Stimulated activated CD4-positive, alpha-beta T cell treated with anti-CD3 and anti-CD28 coated beads, Interleukin-15, amount 100 ng/mL, for 1 hour (primary cell): ENCODE measurements at places on chromosomes 4 and X.

- DNase-seq = no peak
Measured at GRCh38 chr4:83449009-83449408, 6.6 kb downstream of the HELQ start.

DNA sequence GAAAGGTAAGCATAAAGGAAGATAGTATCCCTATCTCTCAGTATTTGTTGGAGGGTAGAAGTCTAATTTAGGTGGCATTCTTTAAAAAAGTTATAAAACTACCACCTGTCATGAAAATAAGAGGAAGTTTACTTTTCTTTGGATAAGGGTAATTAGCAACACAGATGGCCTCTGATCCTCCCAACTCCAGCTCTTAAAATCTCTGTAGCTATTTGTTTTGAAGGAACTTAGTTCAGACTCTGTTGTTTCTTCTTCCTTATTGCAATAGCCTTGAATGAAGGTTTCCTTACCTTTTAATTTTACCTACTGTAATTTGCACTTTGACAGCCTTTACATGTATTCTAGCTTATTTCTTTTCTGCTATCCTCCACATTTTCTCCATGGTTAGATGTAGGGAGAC, 1261.3 kb downstream of the RAPGEF2 start:
- no peak for DNase-seq

- no peak for DNase-seq
Measured at GRCh38 chr4:153083447-153083947, 120.7 kb upstream of the TRIM2 start.

DNA sequence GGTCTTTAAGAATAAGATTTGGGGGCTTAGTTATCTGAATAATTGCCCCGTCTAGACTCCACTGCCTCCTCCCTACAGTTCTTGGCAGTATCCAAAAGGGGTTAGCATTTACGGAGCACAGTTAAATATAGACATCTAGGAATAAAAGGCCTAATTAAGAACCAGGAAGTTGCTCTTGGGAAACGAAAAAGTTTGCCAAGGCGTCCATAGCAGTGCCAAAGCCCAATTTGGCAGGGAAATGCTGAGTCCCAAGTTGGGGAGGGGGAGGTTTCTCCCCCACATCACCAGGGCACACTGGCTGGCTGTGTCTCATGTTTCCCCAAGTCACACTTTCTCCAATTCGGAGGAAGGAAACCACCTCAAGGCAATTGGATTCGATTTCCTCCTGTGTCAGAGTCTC, 338.7 kb downstream of the FBXW7 start:
- no peak for DNase-seq

DNA sequence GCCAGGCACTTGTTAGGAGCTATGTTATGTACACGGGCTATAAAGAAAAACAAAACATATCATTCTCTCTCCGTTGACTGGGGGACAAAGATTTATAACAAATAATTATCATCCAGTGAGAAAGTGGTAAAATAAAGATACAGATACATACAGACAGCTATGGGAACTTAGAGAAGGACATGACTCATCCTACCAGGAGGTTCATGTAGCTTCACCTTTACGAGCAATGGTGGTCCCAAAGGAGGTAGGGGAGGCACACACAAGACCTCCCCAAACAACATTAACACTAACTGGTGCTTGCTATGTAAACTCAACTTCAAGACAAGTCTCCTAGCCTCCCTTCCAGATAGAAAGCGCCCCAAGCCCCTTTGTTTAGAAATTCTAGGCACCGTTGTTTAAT, 8.9 kb downstream of the AMBN start:
- DNase-seq = no peak

DNA sequence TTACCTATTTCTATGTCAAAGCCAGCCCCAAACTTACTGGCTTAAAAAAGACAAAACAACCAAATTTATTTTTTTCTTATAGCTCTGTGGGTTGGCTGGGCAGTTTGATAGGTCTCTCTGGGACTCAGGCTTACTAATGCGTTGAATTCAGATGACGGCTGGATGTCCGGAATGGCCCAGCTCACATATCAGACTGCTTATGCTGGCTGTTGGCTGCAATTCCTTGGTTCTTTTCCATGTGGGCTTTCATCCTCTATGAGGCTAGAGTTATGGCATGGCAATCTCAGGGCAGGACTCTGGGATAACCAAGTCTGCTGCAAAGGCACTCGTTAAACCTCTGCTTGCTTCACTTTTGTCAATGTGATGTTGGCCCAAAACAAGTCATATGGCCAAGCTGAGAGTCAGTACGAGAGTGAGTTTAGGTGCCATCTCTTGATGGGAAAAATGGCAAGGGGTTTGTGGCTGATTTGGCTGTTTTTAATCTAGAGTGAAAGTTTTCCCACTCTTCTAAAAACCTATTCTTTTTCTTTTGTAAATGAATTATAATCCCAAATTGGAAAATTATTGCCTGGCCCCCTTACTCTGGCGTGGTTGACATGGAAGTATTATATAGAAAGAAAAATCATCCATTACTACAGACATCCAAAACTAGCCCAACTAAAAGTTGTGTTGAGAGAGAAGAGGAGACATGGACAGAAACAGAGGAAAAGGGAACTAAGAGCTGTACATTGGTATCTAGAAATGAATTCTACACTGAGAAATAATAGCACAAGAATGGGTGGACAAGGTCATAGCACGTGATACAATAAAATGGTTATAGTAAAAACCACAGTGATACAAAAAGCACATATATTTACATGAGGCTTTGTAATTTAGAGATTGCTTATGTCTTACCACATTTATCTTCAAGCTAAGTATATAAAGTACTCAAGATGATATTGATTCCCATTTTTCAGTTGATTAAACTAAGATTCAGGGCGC, 6.6 kb downstream of the PRIMPOL start:
- no peak for DNase-seq

- no peak for DNase-seq
Measured at GRCh38 chr4:78661086-78661690, 109.6 kb downstream of the ANXA3 start.

DNA sequence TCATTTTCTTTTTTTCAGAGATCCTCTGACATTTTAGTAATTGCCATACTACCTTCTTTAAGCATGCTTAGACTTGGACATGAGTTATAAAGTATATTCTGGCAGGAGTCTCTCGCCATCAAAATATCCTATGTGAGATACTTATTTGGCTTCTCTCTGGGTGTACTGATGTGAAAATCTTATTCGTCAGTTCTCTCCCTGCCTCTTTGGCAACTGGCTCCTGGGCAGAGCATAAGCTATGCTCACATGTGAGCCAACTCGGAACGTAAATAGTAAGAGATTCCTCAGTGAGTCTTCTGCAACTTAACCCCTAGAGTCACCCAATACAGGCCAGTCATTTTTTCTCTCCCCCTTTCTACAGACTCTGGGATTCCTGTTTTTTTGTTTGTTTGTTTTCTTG, 91.6 kb downstream of the MAGEB17 start:
- DNase-seq = no peak

GRCh38 chr4:84258905-84259830, 239.9 kb downstream of the NKX6-1 start:
- DNase-seq = no peak

- no peak for DNase-seq
Measured at GRCh38 chrX:150856101-150856500, 42.4 kb downstream of the CD99L2 start.

DNA sequence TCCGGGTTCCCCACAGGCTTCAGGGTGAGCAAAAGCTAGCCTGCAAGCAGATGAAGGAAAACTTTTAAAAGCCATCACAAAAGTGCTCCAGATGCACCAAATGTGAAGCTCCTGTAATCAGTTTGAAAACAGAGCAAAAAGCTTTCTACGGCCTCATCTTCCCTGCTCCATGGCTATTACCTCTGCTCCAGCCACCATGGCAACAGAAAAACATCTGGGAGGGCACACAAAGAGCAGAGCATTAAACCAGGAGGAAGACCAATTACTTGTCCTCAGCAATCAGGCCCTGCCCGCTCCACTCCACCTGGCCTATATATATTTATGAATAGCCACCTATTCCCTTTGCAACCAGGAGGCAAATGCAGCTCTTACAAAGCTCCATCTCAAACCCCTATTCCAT, 33.6 kb downstream of the TMEM154 start:
- DNase-seq = no peak

DNA sequence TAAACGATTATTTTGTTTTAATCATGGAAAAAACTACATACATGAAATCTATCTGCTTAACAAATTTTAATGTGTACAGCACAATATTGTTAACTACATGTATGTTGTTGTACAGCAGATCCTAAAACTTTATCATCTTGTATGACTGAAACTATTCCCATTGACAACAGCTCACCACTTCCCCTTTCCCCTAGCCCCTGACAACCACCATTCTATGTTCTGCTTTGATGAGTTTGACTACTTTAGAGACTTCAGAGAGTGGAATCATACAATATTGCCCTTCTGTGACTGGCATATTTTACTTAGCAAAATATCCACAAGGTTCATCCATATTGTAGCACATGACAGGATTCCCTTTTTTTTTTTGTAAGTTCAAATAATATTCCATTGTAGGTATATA, 185.9 kb downstream of the CFAP299 start:
- DNase-seq = no peak

DNA sequence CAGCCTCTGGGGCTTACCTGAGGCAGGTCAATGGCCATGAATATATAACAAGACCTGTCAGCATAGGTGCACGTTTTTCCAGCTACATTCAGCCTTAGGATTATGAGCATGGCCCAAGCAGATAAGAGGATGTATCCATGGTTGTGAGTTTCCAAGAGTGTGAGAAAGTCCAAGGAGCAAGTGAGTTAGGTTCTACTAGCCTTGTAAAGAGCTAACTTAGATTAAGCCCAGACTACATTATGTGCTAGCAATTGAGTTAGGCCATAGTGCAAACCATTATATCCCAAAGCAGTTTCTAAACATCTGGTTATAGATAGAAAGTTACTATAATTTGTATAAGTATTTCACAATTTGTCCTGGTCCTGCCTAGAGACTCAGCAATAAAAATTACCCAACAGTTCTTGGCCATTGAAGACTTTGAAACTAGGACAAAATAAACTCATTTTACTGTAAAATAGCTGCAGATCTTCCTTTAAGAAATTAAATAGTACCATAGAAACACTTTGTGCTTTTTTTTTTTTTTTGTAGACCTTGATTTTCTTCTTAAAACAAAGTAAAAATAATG, 312.0 kb downstream of the CAMK2D start:
- no peak for DNase-seq

GRCh38 chr4:107196312-107196711, 160.2 kb upstream of the DKK2 start:
- DNase-seq = no peak

- DNase-seq = no peak
Measured at GRCh38 chr4:35541888-35542213, 702.5 kb downstream of the ARAP2 start.

- DNase-seq = no peak
Measured at GRCh38 chr4:124390861-124391260, 321.7 kb downstream of the ANKRD50 start.

DNA sequence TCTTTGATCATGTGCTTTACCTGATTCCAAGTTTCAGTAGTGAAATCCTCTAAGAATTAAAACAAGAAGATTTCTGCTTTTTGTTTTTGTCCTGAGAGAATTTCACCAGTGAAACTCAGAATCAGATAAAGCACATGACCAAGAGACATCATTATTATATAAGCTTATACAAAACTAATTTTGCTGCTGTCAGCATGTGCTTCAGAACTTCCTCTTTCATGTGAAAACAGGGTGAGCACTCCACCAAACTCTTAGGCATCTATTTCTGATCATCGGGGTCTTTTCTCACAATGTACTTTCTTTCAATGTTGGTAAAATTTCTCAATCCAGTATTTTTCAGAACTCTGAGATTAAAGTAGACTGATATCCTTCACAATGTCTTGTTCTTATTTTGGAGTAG, 152.1 kb downstream of the SLC39A8 start:
- DNase-seq = no peak

GRCh38 chrX:39613482-39613995, 484.2 kb downstream of the BCOR start:
- DNase-seq = peak; percentile 6

GRCh38 chr4:173426064-173426463, 27.1 kb upstream of the SCRG1 start:
- DNase-seq = no peak

DNA sequence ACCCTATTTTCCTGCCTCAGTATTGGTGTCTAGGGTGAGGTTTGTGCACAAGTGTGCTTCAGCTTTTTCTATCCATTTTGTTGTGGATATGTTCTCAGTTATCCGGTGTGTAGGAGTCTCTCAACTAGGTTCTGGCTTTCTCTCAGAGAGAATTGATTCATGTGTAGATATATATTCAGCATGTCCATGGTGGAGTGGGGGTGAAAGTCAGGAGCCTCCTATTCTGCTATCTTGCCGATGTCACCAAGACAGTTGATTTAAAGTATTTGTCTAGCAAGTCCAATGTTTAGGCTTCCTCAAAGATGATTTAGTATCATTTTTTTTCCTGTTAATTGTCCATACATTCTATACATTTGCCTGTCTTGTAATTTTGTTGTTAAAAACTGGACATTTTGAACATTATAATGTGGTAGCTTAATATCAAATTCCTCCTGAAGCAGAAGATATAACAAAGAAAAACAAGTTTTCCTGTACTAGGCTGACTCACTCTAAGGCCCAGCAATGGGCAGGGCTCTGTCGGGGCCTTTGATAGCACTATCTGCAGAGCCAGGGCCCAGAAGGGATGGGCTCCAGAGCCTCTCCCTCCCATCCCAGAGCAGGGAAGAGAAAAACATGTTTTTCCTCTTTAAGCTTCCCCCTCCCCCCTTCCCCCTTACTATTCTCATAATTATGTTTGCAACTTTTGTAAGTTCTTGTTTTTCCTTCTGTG, 37.6 kb downstream of the GLUD2 start:
- DNase-seq = no peak

DNA sequence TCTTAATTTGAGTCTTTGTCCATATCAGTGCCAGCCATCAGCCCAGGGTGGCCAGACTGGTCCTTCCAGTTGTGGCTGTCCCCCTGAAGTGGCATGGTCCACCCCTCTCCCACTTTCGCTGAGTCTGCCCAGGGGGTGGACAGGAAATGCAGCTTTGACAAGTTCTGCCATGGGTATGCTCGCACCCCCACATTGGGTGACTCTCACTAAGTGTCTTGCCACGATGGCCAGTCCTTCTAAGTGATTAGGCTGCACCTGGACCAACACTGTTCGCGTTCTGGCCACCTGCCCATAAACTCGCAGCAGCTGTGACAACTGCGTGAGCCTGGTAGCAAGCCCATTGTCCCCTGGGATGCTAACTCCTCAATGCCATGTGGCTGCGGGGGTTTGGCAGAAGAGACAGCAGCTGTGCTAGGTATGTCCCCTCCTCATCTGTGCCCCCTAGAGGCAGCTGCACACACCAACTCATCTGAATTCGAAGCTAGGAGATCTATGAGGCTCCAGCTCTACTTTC, 10.0 kb upstream of the LNX1 start:
- DNase-seq = no peak

- no peak for DNase-seq
Measured at GRCh38 chrX:104482757-104483156, 83.2 kb upstream of the IL1RAPL2 start.

DNA sequence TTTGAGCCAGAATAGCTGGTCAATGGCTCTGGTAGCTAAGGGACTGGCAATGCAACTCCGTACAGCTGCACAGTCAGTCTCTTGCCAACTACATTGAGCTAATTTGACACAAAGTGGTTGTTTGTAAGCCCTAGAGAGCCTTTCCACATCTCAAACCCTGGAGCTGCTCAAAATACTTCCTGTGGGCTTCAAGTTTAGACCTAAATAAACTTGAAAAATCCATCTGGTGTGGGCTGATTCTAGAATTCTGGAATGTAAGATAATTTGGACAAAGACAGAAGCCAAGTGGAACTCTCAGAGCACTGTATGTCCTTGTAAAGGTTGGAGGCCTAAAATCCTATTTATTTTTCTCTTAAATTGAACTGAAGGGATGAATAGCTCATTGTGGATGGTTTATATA, 380.8 kb downstream of the SPRY1 start:
- DNase-seq = no peak
